ENCODE measurements at places on chromosomes 11 and 22.
A peak's percentile ranks its signal among the peaks of the same experiment; 100 is the strongest.

DNA sequence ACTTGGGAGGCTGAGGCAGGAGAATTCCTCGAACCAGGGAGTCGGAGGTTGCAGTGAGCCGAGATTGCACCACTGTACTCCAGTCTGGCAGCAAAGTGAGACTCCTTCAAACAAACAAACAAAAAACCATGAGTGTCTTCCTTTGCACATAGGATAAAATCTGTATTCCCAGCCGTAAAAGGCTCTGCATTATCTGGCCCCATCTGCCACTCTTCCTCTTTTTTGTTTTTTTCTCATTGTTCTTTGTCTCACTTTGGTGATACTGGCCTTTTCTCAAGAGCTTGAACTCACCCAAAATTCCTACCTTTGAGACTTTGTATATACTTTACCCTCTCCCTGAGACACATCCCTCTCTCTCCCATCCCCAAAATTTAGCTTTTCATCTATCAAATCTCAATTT is 17.6 kb downstream of the FDX1 start:
- DNase-seq, result no peak

- DNase-seq, result no peak
These were observed 8.0 kb upstream of the CD82 start for GRCh38 chr11:44557464-44557863.

GRCh38 chr22:49865156-49865555 is 11.5 kb downstream of the ZBED4 start:
- DNase-seq, result no peak

GRCh38 chr11:120074076-120074475 is 63.8 kb downstream of the TRIM29 start:
- DNase-seq, result no peak

DNA sequence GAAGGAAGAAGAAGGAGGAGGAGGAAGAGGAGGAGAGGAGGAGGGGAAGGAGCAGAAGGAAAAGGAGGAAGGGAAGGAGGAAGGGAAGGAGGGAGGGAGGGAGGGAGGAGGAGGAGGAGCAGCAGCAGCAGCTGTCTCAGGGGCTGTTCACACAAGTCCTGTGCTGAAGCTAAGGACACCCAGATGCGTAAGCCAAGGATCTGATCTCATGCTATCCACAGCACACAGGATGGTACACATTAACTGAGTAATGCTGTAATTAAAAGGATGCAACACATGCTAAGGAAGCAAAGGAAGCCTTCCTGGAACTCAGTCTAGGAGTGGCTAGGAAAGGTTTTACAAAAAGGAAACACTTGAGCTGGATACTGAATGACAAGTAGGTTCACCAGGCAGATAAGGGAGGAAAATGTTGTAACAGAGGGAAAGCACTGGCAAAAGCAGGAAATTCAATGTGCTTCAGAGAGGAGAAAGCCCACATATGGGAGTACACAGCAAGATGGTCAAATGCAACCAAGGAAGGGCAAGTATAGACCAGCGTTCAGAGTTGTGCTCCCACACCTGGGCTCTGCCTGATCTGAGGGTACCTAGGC is 32.0 kb downstream of the TRIM66 start:
- peak; percentile 75 for DNase-seq

GRCh38 chr11:33774736-33775466 is 581 bp upstream of the FBXO3 start:
- DNase-seq, result no peak

DNA sequence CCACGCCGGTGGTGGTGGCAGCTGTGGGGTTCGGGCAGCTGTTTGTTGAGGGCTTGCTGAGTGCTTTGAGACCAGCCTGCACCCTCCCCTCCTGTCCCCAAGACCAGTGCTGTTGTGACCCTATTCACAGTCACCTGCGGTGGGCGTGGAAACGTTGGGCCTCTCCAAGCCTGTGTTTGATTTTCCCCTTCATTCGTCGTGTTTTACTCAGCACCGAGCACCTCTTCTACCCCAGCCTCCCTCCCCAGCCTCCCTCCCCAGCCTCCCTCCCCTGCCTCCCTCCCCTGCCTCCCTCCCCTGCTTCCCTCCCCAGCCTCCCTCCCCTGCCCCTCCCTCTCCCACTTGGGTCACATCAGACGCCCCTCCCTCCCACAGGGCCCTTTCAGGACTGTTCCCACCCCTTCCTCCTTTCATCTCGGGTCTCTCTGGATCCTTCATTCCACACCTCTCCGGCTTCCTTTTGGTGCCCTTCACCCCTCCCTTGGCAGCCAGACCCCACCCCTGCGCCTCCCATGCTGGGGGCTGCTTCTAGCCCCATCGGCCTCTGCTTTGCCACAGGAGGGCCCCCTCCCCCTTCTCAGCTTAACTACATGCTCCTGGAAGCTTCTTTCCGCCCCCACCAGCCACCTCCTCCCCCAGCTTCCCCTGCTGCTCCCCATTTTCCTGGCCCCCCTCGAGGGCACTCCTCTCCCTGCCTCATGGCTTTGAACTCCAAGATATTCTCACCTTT is 14.8 kb downstream of the FRMD8 start:
- DNase-seq, result no peak

- peak; percentile 9 for DNase-seq
These were observed 44.0 kb upstream of the AKIP1 start for GRCh38 chr11:8867035-8867434.

GRCh38 chr11:95145430-95146060 is 55.9 kb downstream of the ENDOD1 start:
- no peak for DNase-seq

DNA sequence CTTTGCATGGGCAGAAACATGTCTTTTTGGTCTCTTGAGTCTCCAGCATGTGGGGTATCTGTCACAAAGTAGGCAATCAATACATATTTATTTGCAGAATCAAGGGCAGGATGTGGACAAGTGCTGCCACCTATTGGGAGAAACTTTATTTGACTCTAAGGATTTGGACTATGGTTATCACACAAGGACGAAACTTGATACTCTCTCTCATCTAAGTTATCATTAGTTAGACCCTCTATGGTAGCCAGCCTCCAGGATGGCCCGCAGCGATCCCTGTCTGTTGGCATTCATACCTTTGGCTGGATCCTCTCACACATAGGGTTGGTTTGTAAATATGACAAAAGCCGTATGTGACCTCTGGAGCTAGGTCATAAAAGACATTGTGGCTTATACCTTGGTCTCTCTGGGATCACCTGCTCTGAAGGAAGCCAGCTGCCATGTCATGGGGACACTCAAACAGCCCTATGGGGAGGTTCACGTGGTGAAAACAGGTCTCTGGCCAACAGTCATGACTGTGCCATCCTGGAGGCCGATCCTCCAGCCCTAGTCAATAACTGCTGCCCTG is 1.1 kb upstream of the FBXO7 start:
- peak; percentile 56 for DNase-seq

- peak; percentile 85 for DNase-seq
These were observed 7.7 kb upstream of the NCR3LG1 start for GRCh38 chr11:17343907-17344306.

GRCh38 chr11:17648528-17648927 is 70.8 kb upstream of the MYOD1 start:
- no peak for DNase-seq

DNA sequence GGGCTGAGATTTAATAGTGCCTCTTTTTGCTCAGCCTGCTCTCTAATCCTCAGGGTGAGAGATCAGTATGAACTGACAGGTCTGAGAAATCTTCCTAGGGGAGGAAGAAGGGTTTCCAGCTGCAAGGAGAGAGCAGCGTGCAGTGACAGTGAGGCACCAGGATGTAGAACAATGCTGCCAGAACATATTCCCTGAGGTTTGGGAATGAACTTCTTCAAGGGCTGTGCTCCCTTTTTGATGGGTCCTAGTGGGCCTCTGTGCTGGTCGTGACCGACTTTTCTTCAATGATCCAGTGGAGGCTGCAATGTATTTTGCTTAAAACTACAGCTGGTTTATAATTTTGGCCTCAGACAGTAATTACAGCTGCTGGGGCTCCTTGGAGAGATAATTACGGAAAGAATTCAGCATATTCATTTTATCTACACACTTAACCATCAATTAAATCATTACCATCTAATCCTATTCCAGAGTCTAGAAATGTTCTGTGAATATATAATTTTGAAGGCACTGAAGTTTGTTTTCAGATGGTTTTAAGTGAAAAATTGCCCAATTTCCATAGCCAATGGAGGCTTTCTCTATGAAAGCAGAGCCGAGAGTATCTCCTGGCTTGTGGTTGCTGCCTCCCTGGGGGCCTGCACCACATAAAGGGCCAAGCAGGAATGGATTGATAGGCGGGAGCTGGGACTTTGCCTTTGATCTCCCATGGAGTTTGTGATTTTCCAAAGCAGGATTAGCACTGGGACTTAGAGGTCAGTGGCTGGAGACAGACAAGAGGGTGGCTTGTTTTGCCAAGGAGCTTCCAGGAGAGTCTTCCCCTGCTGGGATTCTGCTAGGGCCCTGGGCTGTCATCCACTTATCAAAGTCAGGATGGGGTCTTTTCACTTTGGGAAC is 41.0 kb upstream of the OLFML1 start:
- no peak for DNase-seq

GRCh38 chr22:46671824-46672432 is 51.7 kb downstream of the GRAMD4 start:
- no peak for DNase-seq

- DNase-seq, result no peak
These were observed 12.2 kb downstream of the SMTN start for GRCh38 chr22:31093086-31093850.

DNA sequence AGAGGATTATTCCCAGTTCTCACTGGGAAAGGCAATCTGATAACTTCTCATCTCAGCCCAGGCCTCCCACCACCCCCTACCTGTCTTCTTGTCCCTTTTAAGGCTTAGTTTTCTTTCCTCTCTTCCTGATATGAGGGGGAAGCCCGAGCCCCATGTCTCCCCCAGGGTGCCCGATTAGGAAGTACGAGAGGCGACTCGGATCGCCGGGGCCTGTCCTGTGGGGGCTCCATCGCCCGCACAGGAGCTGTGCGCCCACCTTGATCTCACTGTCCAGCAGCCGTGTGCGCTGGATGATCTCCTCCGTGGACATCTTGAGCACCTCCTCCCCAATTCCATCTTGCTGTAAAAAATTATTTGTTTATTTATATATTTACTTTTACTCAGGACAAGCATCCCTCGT is 628 bp downstream of the PSMC3 start:
- no peak for DNase-seq

Measured in fibroblast of skin of abdomen (primary cell).